ENCODE measurements at places on chromosomes 16 and 17. TPM values are rescaled to one million over a fixed set of nuclear protein-coding genes. Genes with fewer than 3 reads are reported as not detected.

Gene OMG
- polyA plus RNA-seq, result 0.58 TPM

Gene ZNF319
- 8.3 TPM for polyA plus RNA-seq

Gene ASGR1
- 113 TPM for polyA plus RNA-seq

Gene PDE6G
- polyA plus RNA-seq, result 0.83 TPM

Gene CENPN
- polyA plus RNA-seq, result 16.8 TPM

Gene DHRS7C
- polyA plus RNA-seq, result 0.19 TPM

Gene C1QTNF8
- not detected for polyA plus RNA-seq

Gene HOXB8
- polyA plus RNA-seq, result 0.31 TPM

Gene GPR179
- 0.19 TPM for polyA plus RNA-seq

Gene KCNJ18
- polyA plus RNA-seq, result not detected

Gene SDR42E2
- not detected for polyA plus RNA-seq

Gene METTL26
- 155 TPM for polyA plus RNA-seq

Gene NLRC3
- polyA plus RNA-seq, result 0.15 TPM

Gene P2RX1
- polyA plus RNA-seq, result 1.8 TPM

Gene CYB5B
- 136 TPM for polyA plus RNA-seq

Gene SLC12A3
- not detected for polyA plus RNA-seq

Gene KRT10
- 165 TPM for polyA plus RNA-seq

Gene RCVRN
- not detected for polyA plus RNA-seq

Gene WNT9B
- polyA plus RNA-seq, result 2.4 TPM

Gene ARL5C
- not detected for polyA plus RNA-seq

Gene CTRL
- 12.5 TPM for polyA plus RNA-seq

Gene GNG13
- not detected for polyA plus RNA-seq

Gene ACSM2A
- polyA plus RNA-seq, result 33.5 TPM

Gene TMEM231
- polyA plus RNA-seq, result 7.1 TPM

Gene USP6
- polyA plus RNA-seq, result 0.34 TPM

Gene TBC1D3C
- not detected for polyA plus RNA-seq

Gene FBXL20
- polyA plus RNA-seq, result 2.7 TPM
